ENCODE measurements at places on chromosomes 2 and 18.

DNA sequence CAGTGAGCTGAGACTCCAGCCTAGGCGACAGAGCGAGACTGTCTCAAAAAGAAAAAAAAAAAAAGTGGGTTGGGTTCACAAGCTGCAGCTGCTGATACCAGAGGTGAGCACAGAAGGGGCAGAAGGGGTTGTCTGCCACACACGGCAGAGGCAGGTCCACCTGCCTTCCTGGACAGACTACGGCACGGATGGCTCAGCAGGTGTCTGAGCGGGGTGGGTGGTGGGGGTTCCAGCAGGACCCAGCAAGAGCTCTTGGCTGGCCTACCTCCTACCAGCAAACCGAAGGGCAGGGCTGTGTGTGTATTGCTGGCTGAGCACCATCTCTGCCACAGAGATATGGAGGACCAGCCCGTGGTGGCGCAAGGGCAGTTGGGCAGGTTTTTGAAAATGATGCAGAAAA lies 130.4 kb upstream of the ASB18 start:
- DNase-seq, result no peak

- no peak for DNase-seq
These were observed 4.2 kb upstream of the IL1R1 start for GRCh38 chr2:102138331-102138730.

DNA sequence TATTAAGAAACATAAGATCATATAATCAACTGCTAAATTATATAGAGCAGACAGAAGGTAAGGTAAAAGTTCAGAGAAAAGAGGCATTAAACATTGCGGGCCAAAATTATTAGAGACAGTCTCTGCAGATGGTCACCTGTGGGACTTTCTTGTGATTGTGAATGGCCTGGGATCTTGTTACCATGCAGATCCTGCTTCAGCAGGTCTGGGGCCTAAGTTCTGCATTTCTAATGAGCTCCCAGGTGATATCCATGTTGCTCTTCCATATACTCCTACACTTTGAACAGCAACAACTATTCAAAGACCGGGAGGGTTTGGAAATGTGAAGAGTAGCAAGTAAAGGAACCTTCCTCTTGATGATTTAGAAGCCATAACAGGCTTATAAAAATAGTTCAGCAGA lies 8.5 kb upstream of the ETAA1 start:
- no peak for DNase-seq

- no peak for DNase-seq
These were observed 114.4 kb upstream of the CHRNA1 start for GRCh38 chr2:174878537-174879147.

GRCh38 chr2:231337807-231338759 lies 57.4 kb upstream of the B3GNT7 start:
- no peak for DNase-seq

GRCh38 chr2:240635121-240635997 lies 10.1 kb downstream of the GPR35 start:
- DNase-seq, result no peak

- no peak for DNase-seq
These were observed 20.2 kb downstream of the CHRNA1 start for GRCh38 chr2:174744111-174744510.

GRCh38 chr18:59742325-59743111 lies 45.3 kb upstream of the CCBE1 start:
- no peak for DNase-seq

GRCh38 chr18:59461171-59461570 lies 102.1 kb upstream of the LMAN1 start:
- DNase-seq, result no peak

Data from activated naive CD8-positive, alpha-beta T cell treated with anti-CD3 and anti-CD28 coated beads for 36 hours (primary cell).